ENCODE measurements at places on chromosomes 6 and 20. TPM values are rescaled to one million over a fixed set of nuclear protein-coding genes. Genes with fewer than 3 reads are reported as not detected.

GRCh38 chr6:131688286-131688685, 12.9 kb downstream of the OR2A4 start:
- no peaks in the 10 kb centered on the region for H3K4me1 ChIP-seq
- H3K27ac ChIP-seq = no peak overlapping the region
- no peak for DNase-seq
- no peaks in the 10 kb centered on the region for H3K27me3 ChIP-seq

PPP1R14C gene
- total RNA-seq = 80.8 TPM

BPIFB3 gene
- total RNA-seq = not detected

DNA sequence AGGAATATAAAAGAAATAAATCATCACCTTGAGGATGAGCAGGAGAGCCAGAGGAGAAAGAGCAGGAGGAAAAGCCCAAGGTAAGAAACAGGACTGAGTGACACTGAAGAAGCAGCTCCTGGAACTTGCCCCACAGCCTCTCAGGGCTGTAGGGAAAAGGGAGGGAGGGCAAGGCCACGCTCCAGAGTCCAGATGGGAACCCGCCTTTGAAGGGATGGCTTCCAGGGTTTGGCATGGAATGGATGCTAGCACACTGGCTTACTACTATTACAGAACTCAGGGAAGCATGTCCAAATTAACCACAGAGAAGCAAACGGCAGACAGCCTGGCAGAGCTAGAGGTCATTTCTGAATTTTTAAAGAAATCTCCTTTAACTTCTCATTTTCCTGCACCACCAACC, 26.8 kb downstream of the RALGAPA2 start:
- H3K27ac ChIP-seq = peak overlapping the region; percentile 49
- no peaks in the 10 kb centered on the region for H3K27me3 ChIP-seq
- peak; percentile 60 for DNase-seq

- H3K27ac ChIP-seq = no peak overlapping the region
- no peak for DNase-seq
- H3K27me3 ChIP-seq = no peaks in the 10 kb centered on the region
- no peaks in the 10 kb centered on the region for H3K4me1 ChIP-seq
- H3K4me3 ChIP-seq = no peak overlapping the region
Observed at GRCh38 chr20:43949248-43949647, 34.6 kb downstream of the TOX2 start.

DNA sequence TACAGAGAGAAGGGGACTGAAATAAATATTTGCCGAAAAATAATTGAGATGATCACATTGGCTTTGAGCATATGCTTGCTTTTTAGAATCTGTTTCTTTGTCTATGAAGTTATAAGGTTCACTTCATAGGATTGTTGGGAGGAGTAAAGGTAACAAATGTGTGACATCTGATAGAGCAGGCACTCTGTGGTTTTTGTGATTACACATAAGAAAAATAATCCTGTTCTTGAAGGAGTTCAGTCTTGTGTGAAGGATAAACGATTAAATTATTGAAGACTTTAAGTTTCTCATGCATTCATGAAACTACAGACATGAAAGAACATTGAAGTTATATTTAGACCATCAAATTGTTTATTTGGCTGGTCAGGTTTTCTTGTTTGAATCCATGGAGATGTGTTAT, 45.0 kb downstream of the QKI start:
- no peak overlapping the region for H3K4me3 ChIP-seq
- H3K27me3 ChIP-seq = no peaks in the 10 kb centered on the region
- no peak overlapping the region for H3K27ac ChIP-seq
- H3K36me3 ChIP-seq = no peaks in the 10 kb centered on the region
- no peak for DNase-seq

UFL1 gene
- 40.2 TPM for total RNA-seq
